ENCODE measurements at places on chromosomes 5 and 9. TPM values are rescaled to one million over a fixed set of nuclear protein-coding genes. Genes with fewer than 3 reads are reported as not detected.

MARCHF11 gene
- total RNA-seq = not detected

GLRA1 gene
- not detected for total RNA-seq

LIX1 gene
- total RNA-seq = not detected

NRARP gene
- total RNA-seq = 1.1 TPM

All from foreskin keratinocyte (primary cell).